ENCODE measurements at places on chromosomes 12 and 14. TPM values are rescaled to one million over a fixed set of nuclear protein-coding genes. Genes with fewer than 3 reads are reported as not detected.

Gene EIF2S3B
- total RNA-seq = 2.4 TPM

Gene PLD4
- total RNA-seq = 1.3 TPM

Gene SRGAP1
- total RNA-seq = 7.0 TPM

Gene NTN4
- total RNA-seq = 23.2 TPM

Gene SIX1
- 0.06 TPM for total RNA-seq

Gene RIMBP2
- total RNA-seq = 4.4 TPM

Gene CAPZA3
- total RNA-seq = not detected

Gene RFX4
- total RNA-seq = 0.12 TPM

Gene DPF3
- total RNA-seq = 1.3 TPM

Gene TPPP2
- not detected for total RNA-seq

Gene AKAP3
- 2.2 TPM for total RNA-seq

DNA sequence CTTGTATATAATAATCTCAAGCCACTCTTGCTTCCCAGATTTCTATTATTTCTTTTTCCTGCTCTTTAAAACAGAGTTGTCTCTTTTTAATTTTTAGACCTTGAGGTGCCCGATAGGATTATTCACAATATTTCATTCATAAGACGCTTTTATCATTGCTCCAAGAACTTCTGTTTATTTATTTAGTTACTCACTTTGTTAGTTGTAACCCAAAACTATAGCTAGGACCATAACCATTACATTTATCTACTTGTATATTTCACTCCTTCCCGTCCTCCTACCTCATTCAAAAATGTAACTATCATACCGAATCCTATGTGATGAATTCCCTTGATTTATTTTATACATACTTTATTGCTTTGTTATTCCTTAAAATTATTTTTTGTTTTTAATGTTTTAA, 7.1 kb downstream of the EIF2S3B start:
- no peaks in the 10 kb centered on the region for H3K4me1 ChIP-seq
- no peaks in the 10 kb centered on the region for H3K27me3 ChIP-seq
- H3K27ac ChIP-seq = no peak overlapping the region
- no peak overlapping the region for H3K4me3 ChIP-seq
- no peaks in the 10 kb centered on the region for H3K36me3 ChIP-seq

DNA sequence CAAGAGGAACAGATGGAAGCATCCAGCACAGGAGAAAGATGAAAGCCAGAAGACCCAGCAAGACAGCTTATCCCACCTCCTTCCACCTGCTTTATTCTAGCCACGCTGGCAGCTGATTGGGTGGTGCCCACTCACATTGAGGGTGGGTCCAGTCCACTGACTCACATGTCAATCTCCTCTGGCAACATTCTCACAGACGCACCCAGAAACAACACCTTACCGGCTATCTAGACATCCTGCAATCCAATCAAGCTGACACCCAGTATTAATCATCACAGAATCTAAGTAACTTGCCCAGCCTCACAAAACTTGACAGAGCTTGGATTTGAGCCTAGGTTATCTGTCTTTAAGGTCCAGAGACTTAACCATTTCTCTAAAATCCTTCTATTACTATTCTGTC, 208.9 kb downstream of the PAH start:
- H3K36me3 ChIP-seq = no peaks in the 10 kb centered on the region
- no peak overlapping the region for H3K4me3 ChIP-seq
- H3K27me3 ChIP-seq = no peaks in the 10 kb centered on the region

- no peaks in the 10 kb centered on the region for H3K27me3 ChIP-seq
- no peak overlapping the region for H3K27ac ChIP-seq
- no peaks in the 10 kb centered on the region for H3K4me1 ChIP-seq
- H3K36me3 ChIP-seq = no peaks in the 10 kb centered on the region
These were observed 101.9 kb upstream of the ADAMTS20 start for GRCh38 chr12:43653917-43654316.

GRCh38 chr14:50855558-50855957, 16.3 kb upstream of the ABHD12B start:
- H3K4me1 ChIP-seq = no peaks in the 10 kb centered on the region
- no peaks in the 10 kb centered on the region for H3K27me3 ChIP-seq
- H3K27ac ChIP-seq = no peak overlapping the region
- no peak for DNase-seq
- H3K36me3 ChIP-seq = no peaks in the 10 kb centered on the region
- no peak overlapping the region for H3K4me3 ChIP-seq

DNA sequence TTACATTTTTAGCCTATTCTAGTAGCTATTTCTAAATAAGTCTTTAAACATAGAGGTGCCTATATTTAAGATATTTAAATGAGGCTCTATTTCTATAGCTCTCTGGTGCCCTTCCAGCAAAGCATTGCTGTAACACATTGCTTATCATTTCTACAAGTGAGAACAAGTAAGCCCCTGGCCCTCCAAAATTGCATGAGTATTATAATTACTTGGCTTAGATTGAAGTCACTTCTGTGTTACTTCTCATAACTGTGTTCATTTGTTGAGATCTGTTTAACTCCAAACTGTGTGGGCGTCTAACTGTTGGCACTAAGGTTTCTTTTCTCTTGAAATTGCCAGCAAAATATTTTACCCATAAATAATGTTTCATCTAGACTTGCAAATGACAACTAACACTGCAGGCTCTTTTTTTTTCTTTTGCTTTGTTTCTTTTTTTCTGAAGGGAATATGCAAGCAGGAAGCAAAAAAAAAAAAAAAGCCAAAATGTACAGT, 66.5 kb downstream of the DAD1 start:
- H3K36me3 ChIP-seq = no peaks in the 10 kb centered on the region
- H3K4me1 ChIP-seq = no peaks in the 10 kb centered on the region
- DNase-seq = no peak
- no peak overlapping the region for H3K27ac ChIP-seq
- no peaks in the 10 kb centered on the region for H3K27me3 ChIP-seq

GRCh38 chr14:106396999-106397398, 870.6 kb downstream of the TMEM121 start:
- DNase-seq = no peak
- H3K4me1 ChIP-seq = no peaks in the 10 kb centered on the region
- H3K27me3 ChIP-seq = no peaks in the 10 kb centered on the region
- H3K4me3 ChIP-seq = no peak overlapping the region
- no peaks in the 10 kb centered on the region for H3K36me3 ChIP-seq

DNA sequence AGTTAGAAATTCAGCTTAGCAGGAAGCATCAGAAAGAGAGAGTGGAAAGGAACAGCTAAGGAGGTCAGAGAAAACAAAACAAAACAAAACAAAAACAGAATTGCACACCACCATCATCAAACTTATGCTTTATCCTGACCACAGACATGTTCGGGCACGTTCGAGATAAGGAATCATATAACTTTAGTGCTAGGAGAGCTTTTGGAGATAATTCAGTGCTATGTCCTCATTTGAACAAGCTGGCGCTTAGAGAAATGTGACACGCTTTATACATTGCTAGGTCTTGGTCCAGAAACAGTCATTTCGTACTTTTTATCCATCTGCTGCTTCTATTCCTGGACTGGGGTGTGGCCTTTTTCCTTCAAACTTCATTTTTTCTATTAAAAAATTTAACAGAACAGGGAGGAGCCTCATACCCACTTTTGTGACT, 213.1 kb downstream of the PTPRO start:
- H3K27ac ChIP-seq = no peak overlapping the region
- H3K27me3 ChIP-seq = no peaks in the 10 kb centered on the region
- no peaks in the 10 kb centered on the region for H3K36me3 ChIP-seq
- no peak for DNase-seq

DNA sequence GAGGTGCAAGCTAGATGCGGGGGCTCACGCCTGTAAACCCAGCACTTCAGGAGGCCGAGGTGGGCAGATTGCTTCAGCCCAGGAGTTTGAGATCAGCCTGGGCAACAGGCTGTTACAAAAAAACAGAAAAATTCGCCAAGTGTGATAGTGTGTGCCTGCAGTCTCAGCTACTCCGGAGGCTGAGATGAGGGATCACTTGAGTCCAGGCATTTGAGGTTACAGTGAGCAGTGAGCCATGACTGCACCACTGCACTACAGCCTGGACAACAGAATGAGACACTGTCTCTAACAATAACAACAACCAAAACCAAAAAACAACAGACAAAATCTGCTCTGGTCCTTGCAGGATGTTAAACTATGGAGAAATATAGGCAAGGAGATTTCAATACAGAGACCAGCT, 13.9 kb downstream of the BTBD7 start:
- no peak for DNase-seq
- H3K27me3 ChIP-seq = no peaks in the 10 kb centered on the region
- no peaks in the 10 kb centered on the region for H3K36me3 ChIP-seq
- H3K4me1 ChIP-seq = no peaks in the 10 kb centered on the region

Data from pancreas (tissue), 10 donors.